ENCODE measurements at places on chromosomes 3 and 15.

- DNase-seq, result no peak
Observed at GRCh38 chr3:155202626-155203025, 90.9 kb downstream of the STRIT1 start.

- no peak for DNase-seq
Observed at GRCh38 chr3:132709761-132710160, 12.4 kb downstream of the NPHP3 start.

GRCh38 chr3:56988458-56989168 is 71.9 kb upstream of the SPATA12 start:
- peak; percentile 65 for DNase-seq

DNA sequence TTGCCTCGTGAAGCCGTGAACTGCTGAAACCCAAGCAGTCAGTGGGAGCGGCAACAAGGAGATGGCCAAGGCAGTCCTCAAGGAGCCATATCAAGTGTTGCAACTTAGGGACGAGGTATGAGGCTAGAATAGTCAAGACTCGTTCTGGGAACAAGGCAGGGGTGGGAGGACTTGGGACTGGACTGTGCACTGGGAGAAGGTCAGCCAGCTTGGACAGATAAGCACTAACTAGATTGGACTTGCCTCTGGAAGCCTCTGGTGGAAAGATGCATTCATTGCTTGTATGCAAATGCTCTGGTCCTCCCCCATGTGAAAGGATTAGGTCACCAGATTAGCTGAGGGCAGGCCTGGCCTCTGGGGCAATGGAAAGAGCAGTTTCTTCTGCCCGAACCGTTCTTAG is 123.3 kb upstream of the CTNNB1 start:
- no peak for DNase-seq

DNA sequence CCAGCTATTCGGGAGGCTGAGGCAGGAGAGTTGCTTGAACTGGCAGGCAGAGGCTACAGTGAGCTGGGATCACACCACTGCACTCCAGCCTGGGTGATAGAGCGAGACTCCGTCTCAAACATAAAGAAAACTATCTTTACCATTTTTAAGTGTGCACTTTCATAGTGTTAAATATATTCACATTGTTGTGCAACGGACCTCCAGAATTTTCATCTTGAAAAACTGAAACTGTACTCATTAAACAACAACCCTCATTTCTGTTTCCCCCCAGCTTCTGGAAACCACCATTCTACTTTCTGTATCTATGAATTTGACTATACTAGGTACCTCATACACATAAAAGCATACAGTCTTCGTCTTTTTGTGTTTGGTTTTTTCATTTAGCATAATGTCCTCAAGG is 375.1 kb downstream of the SHQ1 start:
- DNase-seq, result peak; percentile 42
